ENCODE measurements at places on chromosomes 16 and 17. TPM values are rescaled to one million over a fixed set of nuclear protein-coding genes. Genes with fewer than 3 reads are reported as not detected.

RPTOR gene
- 32.3 TPM for total RNA-seq

GRCh38 chr17:9839433-9839832, 13.7 kb downstream of the GLP2R start:
- DNase-seq, result no peak

DNA sequence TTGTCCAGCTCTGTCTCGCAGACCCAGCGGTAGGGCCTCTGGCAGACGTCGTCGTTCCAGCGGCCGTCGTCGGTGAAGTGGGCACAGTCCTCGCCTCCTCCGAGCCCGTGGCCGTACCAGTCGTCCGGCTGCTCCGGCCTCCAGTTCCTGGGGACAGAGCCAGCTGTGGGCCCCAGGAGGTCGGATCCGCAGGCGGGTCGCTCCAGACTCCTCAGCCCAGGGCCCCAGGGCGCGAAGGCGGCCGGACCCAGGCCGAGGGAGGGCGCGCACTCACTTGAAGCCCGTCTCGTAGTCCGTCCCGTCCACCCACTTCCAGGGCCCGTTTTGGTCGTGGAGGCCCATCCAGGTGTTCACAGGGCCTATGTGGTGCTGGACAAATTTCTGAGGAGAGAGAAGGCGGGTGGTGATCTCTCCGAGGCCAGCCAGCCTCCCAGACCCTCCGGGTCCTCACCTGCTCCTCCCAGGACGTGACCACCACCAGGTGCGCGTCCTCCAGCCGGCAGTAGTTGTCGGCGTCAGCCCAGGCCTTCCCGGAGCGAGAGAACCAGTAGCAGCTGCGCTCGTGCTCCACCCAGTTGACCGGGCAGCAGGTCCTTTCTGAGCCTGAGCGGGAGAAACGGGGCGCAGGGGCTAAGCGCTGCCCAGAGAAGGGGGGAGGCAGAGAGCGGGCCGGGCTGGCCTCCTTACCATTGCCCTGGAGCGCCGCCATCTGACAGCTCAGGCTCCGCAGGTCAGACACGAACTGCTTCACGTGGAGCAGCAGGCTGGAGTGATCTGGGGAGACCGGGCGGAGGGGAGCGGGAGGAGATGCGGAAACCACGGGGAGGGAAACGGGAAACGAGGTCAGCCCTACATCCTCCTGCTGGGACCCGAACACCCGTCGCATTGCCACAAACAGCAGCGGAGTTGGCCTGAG, 5.2 kb downstream of the ASGR1 start:
- DNase-seq, result no peak

DNA sequence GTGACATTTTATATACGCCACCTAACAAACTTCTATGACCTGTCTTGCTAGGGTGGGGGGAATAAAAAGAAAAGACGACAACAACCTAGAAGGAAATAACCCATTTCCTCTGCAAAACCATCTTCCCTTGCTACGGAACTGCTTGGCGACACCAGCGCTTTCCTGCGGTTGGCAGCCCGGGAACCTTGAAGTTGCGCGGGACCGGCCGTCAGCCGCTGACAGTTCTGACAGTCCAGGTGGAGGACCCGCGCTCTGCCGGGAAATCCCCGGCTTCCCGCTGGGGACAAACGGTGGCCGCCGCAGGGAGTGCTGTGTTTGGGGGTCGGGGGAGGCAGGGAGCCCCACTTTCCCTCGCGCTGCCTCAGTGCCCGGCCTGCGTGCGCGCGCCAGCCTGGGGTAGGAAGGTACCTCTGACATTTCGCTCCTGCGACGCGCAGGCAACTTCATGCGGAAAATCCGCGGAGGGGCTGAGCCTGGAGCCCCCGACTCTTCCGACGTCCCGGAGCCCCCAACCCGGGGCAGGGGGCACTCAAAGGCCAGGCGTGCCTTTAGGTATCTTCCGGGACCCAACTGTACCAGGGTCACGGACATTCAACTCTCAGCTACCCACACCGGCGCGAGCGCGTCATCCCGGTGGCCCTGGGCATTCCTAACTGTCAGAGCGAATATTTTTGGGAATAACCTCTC, 516 bp downstream of the SLC16A6 start:
- no peak for DNase-seq

DNA sequence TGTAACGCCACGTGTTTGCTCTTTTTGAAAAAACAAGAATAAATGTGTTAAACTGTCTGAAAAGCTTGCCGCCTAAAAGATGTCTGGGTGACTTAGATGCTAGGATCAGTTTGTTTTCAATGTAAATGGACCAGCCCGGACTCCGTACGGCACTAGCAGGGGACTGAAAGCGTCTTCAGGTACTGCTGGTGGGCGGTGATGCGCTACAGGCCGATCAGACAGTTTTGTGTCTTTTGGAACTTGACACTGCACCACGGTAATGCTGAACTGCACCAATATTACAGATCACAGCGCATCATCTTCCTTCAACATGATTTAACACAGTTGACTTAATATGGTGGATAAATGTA, 727 bp upstream of the MBTPS1 start:
- DNase-seq, result no peak

DNA sequence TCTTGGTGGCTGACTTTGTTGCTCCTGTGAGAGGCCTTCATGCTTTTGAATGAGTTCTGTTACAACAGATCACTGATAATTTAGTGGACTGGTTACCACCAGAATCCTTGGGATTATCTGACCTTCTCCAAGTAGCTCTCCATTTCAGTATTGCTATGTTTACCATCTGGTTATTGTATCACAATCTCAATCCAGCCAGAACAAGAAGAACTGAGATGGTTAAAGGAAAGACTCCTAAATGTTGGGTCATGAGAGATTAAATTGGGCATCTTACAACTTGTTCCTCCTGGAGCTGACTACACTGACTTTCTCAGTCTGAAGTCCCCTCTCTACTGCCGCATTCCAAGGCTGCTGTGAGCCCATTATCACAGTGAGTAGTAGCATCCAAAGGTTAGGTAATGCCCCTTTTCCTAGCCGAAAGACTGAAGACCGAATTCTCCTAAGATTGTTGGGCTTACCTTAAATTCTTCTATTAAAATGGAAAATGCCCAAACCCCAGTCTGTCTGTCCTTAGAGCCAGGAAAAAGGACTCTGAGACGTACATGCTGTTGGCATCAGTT, 181.7 kb upstream of the TBX2 start:
- no peak for DNase-seq

DNA sequence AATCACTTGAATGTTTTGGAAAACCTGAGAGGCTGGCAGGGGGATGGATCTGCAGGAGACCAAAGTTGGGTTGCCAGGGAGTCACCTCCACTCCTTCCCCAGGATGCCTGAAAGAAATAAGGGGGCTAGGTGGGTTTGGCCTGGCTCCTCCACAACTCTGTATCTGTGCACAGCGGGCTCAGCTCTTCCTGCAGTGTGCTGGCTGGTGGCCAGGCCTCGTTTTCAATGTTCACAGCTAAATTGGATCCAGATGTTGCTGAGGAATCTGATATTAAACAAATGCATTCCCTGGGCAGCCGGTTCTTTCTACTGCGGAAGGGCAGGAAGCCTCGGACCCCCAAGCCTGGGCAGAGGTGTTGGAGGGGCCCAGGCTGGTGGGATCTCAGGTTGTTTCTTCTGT, 106.2 kb downstream of the N4BP1 start:
- no peak for DNase-seq
